Heart left ventricle (tissue), 16 donors: ENCODE measurements at places on chromosomes 3 and 15. TPM values are rescaled to one million over a fixed set of nuclear protein-coding genes. Genes with fewer than 3 reads are reported as not detected.
A peak's percentile ranks its signal among the peaks of the same experiment; 100 is the strongest.

- H3K4me3 ChIP-seq, result no peak overlapping the region
- no peaks in the 10 kb centered on the region for H3K27me3 ChIP-seq
- no peak for DNase-seq
Measured at GRCh38 chr3:164018500-164018899, 1059.8 kb downstream of the SI start.

GRCh38 chr15:27084844-27085243, 113.9 kb downstream of the GABRG3 start:
- H3K4me1 ChIP-seq, result no peaks in the 10 kb centered on the region
- no peak overlapping the region for H3K4me3 ChIP-seq
- no peaks in the 10 kb centered on the region for H3K27me3 ChIP-seq
- H3K27ac ChIP-seq, result no peak overlapping the region
- no peaks in the 10 kb centered on the region for H3K36me3 ChIP-seq
- no peak for DNase-seq

GRCh38 chr3:121651684-121652083, 9.0 kb downstream of the HCLS1 start:
- H3K27me3 ChIP-seq, result no peaks in the 10 kb centered on the region
- H3K4me1 ChIP-seq, result peaks cover 13% of the 10 kb centered on the region
- no peak overlapping the region for H3K4me3 ChIP-seq
- H3K27ac ChIP-seq, result no peak overlapping the region
- H3K36me3 ChIP-seq, result no peaks in the 10 kb centered on the region
- DNase-seq, result no peak

- no peak for DNase-seq
- H3K27me3 ChIP-seq, result no peaks in the 10 kb centered on the region
- no peak overlapping the region for H3K27ac ChIP-seq
- H3K4me3 ChIP-seq, result no peak overlapping the region
- no peaks in the 10 kb centered on the region for H3K4me1 ChIP-seq
- H3K36me3 ChIP-seq, result no peaks in the 10 kb centered on the region
Measured at GRCh38 chr3:159964166-159964973, 24.3 kb upstream of the IL12A start.

DNA sequence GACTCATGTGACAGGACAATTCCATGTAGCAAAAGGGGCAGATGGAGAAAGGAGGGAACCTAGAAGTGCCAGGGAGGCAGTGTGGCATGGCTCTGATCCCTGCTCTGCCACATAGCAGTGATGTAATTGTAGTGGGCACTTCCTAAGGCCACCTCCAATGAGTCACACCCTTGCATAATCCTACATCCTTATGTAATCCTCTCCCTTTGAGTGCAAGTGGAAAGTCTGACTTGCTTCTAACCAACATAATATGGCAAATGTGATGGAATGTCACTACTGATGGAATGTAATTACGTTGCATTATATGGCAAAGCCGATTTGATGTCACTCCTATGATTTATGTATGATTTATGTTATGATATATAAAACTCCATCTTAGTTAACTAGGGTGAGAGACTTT, 72.9 kb upstream of the ATP2C1 start:
- H3K27me3 ChIP-seq, result no peaks in the 10 kb centered on the region
- H3K4me1 ChIP-seq, result no peaks in the 10 kb centered on the region
- H3K4me3 ChIP-seq, result no peak overlapping the region
- H3K36me3 ChIP-seq, result no peaks in the 10 kb centered on the region

- H3K4me1 ChIP-seq, result no peaks in the 10 kb centered on the region
- H3K27me3 ChIP-seq, result peaks cover 70% of the 10 kb centered on the region
- H3K36me3 ChIP-seq, result no peaks in the 10 kb centered on the region
- no peak overlapping the region for H3K4me3 ChIP-seq
- no peak for DNase-seq
Measured at GRCh38 chr3:181718369-181718768, 6.6 kb downstream of the SOX2 start.

- H3K27me3 ChIP-seq, result no peaks in the 10 kb centered on the region
- no peaks in the 10 kb centered on the region for H3K36me3 ChIP-seq
- DNase-seq, result no peak
- H3K4me1 ChIP-seq, result no peaks in the 10 kb centered on the region
- H3K27ac ChIP-seq, result no peak overlapping the region
- H3K4me3 ChIP-seq, result no peak overlapping the region
Measured at GRCh38 chr3:40340541-40341170, 31.1 kb downstream of the EIF1B start.

DNA sequence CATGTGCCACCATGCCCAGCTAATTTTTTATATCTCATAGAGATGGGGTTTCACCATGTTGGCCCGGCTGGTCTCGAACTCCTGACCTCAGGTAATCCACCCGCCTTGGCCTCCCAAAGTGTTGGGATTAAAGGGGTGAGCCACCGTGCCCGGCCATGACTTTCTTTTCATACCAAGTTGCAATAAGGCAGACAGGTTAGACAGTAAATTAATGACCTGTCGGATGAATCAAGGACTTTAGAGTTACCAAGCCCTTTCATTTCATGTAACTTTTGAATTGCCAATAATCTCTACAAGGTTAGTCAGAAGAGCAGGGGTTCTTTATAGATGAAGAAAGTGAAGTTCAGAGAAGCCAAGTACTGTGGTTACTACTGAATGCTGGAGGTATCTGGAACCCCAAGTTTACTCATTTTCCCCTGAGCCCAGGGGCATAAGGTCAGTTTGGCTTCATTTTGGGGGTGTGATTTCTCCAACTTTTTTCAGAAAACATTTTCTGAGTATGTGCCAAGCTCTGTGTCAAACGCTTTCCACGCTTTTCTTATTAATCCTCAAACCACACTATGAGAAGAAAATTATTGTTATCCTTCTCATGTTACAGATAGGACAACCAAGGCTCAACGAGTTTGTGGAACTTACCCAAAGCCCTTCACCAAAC, 11.9 kb downstream of the PRICKLE2 start:
- no peak overlapping the region for H3K4me3 ChIP-seq
- DNase-seq, result no peak
- no peaks in the 10 kb centered on the region for H3K36me3 ChIP-seq
- peaks cover 58% of the 10 kb centered on the region for H3K4me1 ChIP-seq
- peak overlapping the region; percentile 26 for H3K27ac ChIP-seq

Gene ISLR2
- total RNA-seq, result 2.9 TPM
